ENCODE measurements at places on chromosomes 5 and 9.

DNA sequence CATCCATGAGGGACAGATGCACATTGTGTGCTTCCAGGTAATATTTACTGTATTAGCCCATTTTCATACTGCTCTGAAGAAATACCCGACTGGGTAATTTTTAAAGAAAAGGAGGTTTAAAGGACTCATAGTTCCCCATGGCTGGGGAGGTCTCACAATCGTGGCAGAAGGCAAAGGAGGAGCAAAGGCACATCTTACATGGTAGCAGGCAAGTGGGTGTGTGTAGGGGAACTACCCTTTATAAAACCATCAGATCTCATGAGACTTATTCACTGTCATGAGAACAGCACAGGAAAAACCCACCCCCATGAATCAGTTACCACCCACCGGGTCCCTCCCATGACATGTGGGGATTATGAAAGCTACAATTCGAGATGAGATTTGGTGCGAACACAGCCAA, 148.8 kb upstream of the FBXL17 start:
- DNase-seq, result no peak

GRCh38 chr9:103530934-103531333, 535.8 kb downstream of the CYLC2 start:
- DNase-seq, result no peak

DNA sequence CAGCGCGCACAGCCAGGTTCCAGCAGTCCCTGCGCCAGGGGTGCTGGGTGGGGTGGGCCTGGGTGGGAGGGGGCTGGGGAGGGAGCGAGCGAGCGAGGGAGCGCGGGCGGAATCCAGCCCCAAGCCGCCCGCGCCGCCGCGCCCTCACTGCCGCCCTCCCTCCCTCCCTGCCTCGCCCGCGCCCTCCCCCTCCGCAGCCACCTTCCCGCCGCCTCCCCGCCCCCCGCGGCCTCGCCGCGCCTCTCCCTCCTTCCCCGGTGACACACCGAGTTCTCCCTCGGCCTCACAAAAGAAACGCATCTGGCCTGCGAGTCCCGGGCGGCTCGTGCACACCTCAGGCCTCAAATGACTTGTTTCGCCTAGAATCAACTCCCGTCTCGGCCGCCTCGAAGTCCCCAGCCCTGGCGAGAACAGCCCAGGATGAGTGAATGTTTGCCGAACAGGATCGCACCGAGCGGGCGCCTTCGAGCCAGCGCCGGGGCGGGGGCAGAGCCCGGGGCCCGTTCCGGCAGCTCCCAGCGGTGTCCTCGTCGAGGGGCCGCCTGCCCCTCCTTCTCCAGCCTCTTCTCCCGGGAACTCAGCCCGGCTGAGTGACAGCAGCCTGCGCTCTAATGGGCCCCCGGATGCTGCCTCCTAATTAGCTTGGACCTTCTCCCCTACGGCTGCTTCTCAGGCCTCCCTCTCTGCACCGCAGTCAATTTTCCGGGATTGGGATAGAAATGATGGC, 371 bp upstream of the PITX1 start:
- peak; percentile 51 for DNase-seq

- DNase-seq, result no peak
These were observed 106.0 kb downstream of the FRMD3 start for GRCh38 chr9:83432104-83432627.

- no peak for DNase-seq
These were observed 31.2 kb downstream of the CEP72 start for GRCh38 chr5:643351-643801.

All from DMS 273 treated with DMSO at 0.1 percent for 48 hours (cell line).